ENCODE measurements at places on chromosomes 12 and 14.
A peak's percentile ranks its signal among the peaks of the same experiment; 100 is the strongest.

- DNase-seq: no peak
These were observed 2.3 kb downstream of the SDSL start for GRCh38 chr12:113424456-113424855.

- peak; percentile 65 for DNase-seq
These were observed 36.2 kb downstream of the PRMT8 start for GRCh38 chr12:3527181-3527580.

- no peak for DNase-seq
These were observed 73.7 kb upstream of the SFSWAP start for GRCh38 chr12:131636940-131637750.

DNA sequence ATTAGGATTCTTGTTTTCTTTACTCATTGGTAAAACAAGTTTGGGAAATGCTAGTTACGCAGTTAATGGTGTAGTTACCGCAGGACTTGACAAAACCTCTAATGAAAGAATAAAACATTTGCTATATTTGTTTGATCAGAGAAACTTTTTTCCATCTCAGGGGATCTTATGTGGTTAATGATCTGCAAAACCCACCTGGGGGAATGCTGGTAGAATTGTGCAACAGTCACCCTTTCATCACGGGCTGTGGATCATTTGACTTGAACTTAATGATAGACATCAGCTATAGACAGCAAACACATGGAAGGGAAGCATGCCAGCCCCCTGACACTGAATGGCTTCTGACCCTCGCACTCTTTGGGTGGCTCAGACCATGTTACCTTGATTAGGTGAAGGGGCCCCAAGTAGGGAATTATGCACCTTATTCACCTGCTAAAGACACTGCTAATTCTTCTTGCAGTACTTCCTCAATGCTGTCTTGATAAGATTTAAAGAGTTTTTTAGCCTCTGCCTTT is 84.2 kb downstream of the PDE3A start:
- DNase-seq: no peak

- peak; percentile 42 for DNase-seq
These were observed at the start of gene SCN8A for GRCh38 chr12:51591016-51591901. TSS of gene SCN8A (plus strand) at chr12:51591233. CDS start at chr12:51662818, 71,585 bp downstream.

DNA sequence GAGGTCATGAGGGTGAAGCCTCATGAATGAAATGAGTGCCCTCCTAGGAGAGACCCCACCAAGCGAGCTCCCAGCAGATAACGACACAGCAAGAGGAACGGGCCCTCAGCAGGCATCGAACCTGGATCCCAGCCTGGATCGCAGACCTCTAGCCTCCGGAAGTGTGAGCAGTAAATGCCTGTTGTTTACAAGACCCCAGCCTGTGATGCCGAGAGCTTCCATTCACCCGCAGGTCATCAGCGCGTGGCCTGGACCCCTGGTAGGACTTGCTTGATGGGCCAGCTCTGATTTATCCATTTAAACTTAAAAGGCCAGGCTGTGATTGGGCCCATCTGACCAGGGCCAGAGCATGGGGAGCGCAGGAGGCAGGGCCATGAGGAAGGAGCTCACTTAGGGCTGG is 7.0 kb downstream of the TMEM179 start:
- no peak for DNase-seq

- DNase-seq: peak; percentile 65
These were observed 5.4 kb upstream of the RALGAPA1 start for GRCh38 chr14:35814371-35815005.

GRCh38 chr12:13390381-13390861 is 193.9 kb downstream of the EMP1 start:
- DNase-seq: peak; percentile 96

DNA sequence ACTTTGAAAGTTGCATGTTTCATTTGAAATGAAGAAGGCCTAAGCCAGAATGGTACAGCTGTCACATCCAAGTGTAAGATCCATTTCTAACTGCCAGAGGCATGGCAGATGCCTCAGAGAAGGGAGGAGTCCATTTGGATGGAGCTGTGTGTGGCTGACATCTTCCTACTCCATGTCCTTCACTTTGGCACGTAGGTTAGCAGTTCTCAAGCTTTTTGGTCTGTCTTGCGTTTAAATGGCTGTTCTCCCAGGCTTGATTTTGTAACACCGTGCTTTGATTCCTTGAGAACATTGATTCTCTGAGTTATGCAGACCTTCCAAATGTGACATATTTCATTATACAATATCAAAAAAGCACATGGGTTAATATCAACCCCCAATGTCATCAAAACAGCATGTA is 23.4 kb downstream of the EML1 start:
- no peak for DNase-seq

DNA sequence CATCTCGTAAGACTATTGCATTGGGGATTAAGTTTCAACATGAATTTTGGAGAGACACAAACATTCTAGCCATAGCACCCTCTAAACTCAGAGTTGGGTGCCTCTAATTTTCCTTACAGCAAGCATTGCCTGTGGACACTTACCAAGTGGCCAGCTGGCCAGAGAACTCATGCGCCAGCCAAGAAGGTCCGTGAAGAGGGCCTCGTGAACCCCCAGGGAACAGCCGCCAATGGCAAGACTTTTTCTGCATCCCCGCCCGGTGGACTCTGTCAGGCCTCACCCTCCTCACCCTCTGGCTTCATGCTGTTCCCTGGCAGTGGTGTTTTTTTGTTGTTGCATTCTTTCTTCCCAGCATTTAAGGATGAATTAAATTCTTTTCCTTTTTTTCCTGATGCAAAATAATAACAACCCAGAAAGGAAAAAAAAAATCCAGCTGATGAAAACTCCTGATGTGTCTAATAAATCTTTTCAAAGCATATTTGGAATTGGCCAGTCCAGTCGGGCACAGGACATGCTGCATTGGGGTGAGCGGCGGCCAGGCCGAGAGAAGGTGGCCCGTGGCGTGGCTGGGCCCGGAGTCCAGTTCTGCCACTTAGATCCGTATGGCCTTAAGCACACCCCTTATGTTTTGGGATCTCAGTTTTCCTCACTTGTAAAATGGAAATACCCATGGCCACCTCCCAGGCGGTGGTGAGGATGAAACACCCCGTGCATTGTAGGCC is 191.9 kb upstream of the DIO3 start:
- DNase-seq: no peak

- DNase-seq: no peak
These were observed 358.4 kb upstream of the TBX3 start for GRCh38 chr12:115042341-115042740.

DNA sequence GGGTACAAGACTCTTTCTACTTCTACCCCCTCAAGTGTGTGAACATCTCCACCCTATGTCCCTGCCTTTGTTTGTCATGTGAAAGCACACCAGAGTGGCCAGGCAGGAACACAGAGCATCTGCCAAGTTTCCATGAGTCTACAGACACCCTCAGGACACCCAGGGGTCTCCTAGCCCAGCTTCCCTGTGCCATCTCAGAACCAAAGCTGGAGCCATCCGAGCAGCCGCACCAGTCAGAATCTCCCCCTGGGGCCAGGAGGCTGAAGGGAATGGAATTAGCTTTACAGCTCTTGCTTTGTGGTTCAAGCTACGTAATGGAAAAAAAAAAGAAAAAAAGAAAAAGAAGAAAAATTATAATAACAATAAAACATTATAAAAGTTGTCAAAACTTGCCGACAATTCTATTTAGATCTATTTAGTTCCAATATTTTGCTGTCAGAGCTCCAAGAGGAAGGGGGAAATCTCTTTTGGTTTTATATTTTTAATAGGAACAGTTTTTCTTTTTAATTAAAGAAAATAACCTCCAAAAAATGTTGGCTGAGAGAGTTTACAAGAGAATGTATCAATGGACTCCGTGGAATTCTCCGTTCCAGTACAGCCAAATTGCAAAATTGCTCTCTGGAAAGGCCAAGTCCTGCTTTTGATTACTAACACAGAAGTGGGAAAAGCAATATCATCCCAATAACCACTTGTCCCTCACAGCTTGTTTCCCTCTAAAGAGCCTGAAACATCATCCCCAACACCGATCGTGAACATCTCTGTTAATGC is 37.1 kb downstream of the TBX5 start:
- DNase-seq: no peak

DNA sequence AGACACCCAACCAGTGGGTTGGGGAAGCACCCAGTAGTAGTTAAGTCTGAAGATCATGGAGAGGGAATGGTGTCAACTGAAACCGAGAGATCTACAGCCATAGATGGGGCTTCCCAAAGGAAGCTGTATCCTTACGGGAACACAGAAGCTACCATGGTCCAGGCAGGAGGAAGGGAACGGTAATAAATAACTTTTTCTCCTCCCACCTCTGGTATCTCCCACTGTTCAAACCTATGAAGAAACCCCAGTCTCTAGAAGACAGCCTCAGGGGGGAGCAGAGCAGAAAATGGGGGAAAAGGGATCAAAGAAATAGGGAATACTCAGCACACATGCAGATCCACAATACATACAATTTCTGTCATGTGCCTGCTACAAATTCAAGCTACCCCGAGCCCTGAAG is 33.4 kb downstream of the ZNF605 start:
- DNase-seq: no peak

DNA sequence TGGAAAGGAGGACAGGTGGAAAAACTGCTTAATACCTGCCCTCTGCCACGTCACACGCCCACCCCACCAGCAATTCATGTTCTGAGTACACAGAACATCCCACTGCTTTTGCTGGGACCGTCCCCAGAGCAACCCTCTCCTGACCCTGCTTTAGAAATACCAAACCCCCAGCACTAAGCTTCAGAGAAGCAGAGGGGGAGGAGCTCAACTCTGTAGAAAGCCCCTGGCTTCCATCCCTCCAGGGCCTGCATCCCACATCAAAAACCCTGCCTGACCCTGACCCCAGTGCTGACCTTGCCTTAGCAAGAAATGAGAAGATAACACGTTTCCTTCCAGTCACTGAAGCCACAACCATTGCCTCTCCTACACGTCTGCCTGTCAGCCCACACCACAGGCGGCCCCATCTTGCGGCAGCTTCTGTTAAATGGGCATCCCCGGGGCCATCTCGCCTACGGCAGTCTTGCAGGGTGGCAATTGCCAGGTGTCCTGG is 19.7 kb downstream of the VDR start:
- DNase-seq: no peak

DNA sequence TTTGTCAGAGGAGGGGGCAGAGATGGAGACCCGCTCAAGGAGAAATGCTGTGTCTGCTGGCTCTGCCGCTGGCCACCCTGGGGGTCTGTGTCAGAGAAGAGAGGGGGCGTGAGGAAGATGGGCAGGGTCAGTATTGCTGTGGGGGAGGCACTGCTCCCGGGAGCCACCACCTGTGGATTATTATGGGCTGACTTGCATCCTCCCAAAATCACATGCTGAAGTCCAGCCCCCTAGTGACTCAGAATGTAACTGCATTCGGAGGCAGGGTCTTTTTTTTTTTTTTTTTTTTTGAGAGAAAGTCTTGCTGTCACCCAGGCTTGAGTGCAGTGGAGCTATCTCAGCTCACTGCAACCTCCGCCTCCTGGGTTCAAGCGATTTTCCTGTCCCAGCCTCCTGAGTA is 12.3 kb downstream of the ABCD4 start:
- DNase-seq: peak; percentile 22

DNA sequence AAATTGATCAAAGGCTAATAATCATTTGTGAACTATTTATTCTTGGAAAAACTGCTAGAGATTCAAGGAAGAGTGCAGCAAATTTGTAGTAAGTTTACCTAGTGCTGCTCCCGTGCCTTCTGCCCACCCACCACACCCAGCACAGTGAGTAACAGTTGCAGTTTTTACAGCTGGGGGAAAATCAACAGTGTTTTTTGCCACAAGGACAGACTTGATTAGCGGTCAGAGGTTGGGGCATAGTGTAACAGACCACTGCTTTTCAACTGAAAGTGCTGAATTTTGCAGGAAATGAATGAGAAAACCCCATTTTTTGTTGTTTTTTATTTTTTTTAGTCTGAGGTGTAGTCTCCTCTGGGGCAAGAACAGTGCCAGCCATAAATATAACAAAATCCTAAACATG is 7.5 kb upstream of the KLRK1 start:
- no peak for DNase-seq

DNA sequence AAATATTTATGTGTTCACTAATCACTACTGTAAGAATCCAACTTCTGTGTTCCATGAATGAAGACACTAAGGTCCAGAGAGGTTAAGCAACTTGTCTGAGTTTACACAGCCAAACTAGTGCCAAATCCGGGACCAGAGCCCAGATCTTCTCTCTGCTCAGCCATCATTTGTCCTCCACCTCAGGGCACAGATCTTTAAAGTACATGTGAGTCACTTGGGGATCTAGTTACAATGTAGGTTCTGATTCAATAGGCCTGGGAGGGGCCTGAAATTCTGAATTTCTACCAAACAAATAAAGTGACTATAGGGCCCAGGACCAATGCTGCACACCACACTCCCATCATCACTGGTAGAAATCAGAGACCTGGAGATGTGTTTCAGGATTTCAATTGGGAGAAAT is 162.9 kb downstream of the GXYLT1 start:
- peak; percentile 67 for DNase-seq

- DNase-seq: peak; percentile 75
These were observed 59.3 kb downstream of the C14orf132 start for GRCh38 chr14:96098309-96098998.

DNA sequence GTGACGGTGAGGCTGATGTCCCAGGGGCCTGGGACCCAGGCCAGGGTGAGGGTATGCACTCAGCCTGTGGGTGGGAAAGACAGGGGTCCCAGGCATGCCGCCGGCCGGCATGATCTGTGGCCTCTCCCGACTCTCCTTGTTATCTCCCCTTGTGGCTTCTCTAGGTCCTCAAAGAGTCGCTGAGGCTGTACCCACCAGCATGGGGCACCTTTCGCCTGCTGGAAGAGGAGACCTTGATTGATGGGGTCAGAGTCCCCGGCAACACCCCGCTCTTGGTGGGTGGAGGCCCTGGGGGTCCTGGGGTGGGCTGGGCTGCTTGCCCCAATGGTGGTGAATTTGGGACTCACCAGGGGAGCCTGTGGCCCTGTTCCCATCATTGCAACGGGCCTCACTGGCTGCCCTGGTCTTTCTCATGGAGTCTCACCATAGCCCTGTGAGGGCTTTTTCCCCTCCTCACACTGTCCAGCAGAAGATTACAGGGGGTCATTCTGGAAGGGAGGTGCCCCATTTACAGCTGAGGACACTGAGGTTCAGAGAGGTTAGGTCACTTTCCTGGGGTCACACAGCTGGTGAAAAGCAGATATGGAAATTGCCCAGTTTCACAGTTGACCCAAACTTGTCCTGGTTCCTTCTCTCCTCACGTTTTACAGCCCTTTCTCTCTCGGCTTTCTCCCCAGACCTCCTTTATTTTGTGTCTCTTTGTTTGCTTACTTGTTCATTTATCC is 37.9 kb downstream of the CYP46A1 start:
- no peak for DNase-seq

GRCh38 chr12:68611094-68611805 is 551 bp downstream of the RAP1B start:
- peak; percentile 56 for DNase-seq

- DNase-seq: no peak
These were observed 617.6 kb downstream of the TRHDE start for GRCh38 chr12:72889791-72890190.

DNA sequence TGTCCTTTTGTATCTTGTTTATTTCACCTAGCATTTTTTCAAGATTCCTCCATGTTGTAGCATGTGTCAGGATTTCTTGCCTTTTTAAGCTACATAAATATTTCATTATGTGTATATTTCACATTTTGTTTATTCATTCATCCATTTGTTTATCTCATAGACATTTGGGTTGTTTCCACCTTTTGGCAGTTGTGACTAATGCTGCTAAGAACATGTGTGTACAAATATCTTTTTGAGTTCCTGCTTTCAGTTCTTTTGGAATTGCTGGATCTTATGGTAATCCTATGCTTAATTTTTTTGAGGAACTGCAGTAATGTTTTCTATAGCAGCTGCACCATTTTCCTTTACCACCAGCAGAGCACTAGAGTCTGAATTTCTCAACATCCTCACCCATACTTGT is 62.4 kb downstream of the SCN8A start:
- no peak for DNase-seq

GRCh38 chr12:45357539-45358417 is 141.9 kb downstream of the ANO6 start:
- DNase-seq: no peak
